Right ventricle myocardium superior (tissue), 1 donor: ENCODE measurements at places on chromosomes 1 and 21.
A peak's percentile ranks its signal among the peaks of the same experiment; 100 is the strongest.

GRCh38 chr1:153361480-153362109, 3.9 kb downstream of the S100A9 start:
- DNase-seq = no peak

GRCh38 chr1:154151311-154151710, 3.6 kb downstream of the NUP210L start:
- DNase-seq = no peak

DNA sequence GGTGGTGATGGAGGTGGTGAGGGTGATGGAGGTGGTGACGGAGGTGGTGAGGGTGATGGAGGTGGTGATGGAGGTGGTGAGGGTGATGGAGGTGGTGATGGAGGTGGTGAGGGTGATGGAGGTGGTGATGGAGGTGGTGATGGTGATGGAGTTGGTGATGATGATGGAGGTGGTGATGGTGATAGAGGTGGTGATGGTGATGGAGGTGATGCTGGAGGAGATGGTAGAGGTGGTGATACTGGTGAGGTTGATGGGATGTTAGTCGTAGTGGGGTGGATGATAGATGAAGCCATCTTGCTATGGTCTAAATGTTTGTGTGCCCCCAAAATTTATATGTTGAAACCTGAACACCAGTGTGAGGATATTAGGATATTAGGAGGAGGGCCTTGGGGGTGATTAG, 25.3 kb upstream of the IFNLR1 start:
- no peak for DNase-seq

- peak; percentile 38 for DNase-seq
Measured at GRCh38 chr1:227903614-227904501, 43.9 kb downstream of the WNT9A start.
